ENCODE measurements at places on chromosomes 2 and 18. TPM values are rescaled to one million over a fixed set of nuclear protein-coding genes. Genes with fewer than 3 reads are reported as not detected.

- DNase-seq = no peak
These were observed 56.4 kb upstream of the NFATC1 start for GRCh38 chr18:79339094-79339908.

- peak; percentile 73 for DNase-seq
These were observed 23.2 kb upstream of the SLC35F6 start for GRCh38 chr2:26740890-26741302.

- DNase-seq = no peak
These were observed 375.8 kb upstream of the FANCL start for GRCh38 chr2:58616961-58617360.

DNA sequence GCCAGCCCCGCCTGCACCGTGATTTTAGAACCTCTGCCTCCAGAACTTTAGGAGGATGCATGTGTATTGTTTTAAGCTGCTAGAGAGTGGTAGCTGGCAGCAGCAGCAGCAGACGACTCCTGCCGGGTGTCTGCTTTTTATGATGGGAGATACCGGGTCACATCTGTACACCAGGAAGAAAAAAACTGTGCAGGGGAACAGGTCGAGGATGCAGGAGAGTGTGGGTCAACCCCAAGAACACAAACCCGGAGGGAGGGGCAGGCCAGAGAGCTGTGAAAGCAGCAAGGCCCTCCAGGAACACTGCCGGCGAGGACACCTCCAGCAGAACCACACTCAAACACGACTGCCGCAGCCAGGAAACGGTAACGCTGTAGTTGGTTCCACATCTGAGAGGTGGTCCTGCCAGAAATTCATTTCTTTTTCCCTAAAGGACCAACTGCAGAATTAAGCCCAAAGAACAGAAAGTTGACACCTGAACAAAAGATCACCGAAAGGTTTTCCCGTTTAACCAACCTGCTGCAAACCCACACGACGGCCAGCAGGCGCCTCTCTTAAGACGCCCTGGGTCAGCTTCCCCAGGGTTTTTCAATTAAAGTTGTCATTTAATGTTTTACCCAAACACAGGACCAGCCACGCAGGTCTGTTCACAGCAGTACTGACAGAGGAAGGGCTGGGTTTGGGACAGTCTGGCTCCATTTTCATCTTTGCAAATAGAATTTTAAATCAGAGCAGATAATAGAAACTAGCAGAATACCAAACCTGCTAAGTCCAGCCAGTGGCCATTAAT, 60.5 kb downstream of the NDUFA10 start:
- no peak for DNase-seq

DNA sequence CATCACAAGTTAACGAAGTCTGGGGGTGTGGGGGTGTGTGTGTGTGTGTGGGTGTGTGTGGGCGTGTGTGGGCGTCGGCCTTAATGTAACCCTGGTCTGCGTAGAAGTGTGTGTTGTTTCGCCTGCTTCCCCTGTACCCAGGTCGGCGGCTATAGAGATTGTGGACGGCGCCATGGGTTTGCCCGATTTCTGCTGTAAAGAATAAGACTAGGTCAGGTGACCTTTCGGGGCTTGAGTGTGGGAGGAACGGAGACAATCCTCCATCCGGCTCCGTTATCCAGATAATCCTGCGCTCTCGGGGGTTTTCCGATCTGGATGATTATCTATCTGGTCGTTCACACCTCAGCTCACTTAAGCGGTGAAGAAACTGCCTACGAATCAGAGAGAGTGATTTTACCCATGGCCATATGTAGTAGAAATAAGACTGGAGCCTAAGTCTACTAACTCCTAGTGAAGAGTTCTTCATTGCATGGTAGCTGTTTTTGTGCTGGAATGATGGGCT, 543 bp downstream of the HADHB start:
- DNase-seq = no peak

- DNase-seq = no peak
These were observed 1650.9 kb upstream of the TMEFF2 start for GRCh38 chr2:193845604-193846003.

- no peak for DNase-seq
These were observed 230.8 kb downstream of the CELF4 start for GRCh38 chr18:37334631-37335408.

DNA sequence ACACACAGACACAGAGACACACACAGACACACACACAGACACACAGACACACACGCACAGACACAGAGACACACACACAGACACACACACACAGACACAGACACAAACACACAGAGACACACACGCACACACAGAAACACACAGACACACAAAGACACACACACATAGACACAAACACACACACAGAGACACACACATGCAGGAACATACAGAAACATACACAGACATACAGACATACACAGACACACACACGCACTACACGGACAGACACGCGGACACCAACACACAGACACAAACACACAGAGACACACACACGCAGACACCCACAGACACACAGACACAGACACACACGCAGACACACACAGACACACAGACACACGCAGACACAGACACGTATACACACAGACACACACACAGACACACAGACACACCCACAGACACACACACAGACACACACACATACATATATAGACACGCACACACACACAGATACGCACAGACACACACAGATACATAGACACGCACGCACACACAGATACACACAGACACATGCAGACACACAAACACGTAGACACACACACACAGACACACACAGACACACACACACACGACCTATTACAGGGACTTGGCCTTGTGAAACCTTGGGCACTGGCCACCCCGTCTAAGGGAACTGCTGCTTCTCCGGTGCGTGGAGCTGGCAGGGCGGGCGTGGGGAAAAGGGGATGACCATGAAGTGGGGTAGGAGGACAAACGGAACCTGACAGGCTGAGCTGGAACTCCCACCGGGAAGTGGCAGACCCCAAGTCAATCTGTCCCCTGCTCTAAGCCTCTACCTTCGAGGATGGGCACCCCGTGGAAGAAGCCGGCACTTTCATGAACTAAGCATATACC, 211.4 kb downstream of the TFCP2L1 start:
- DNase-seq = no peak

The TSPYL6 gene
- total RNA-seq = not detected

The TACR1 gene
- 0.77 TPM for total RNA-seq

The ARMC9 gene
- total RNA-seq = 33.8 TPM

The MC2R gene
- not detected for total RNA-seq

The C1GALT1C1L gene
- not detected for total RNA-seq

The PPM1G gene
- 146 TPM for total RNA-seq

The TCF4 gene
- total RNA-seq = 99.4 TPM

Measured in H9 (cell line).